ENCODE measurements at places on chromosomes 7 and 10.

DNA sequence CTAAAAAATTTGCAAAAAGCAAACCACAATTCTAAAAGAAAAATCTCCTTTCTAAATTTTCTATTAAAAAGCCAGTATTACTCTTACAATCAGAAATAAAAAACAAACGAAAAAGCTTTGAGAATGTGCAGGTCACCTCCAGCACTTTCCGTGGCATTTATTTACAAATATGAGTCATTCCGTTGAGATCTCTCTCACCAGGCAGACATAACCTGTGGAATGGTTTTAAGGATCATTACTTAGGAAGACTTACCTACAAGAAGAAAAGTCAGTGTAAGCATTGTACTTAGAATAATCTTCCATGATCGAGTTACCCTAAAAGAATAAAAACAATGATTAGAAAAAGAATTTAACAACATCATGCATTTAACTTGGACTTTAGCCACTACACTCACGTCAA is 3.3 kb downstream of the SUN3 start:
- DNase-seq: no peak
- no peaks in the 10 kb centered on the region for H3K36me3 ChIP-seq
- H3K27ac ChIP-seq: no peak overlapping the region
- peaks cover 37% of the 10 kb centered on the region for H3K27me3 ChIP-seq

DNA sequence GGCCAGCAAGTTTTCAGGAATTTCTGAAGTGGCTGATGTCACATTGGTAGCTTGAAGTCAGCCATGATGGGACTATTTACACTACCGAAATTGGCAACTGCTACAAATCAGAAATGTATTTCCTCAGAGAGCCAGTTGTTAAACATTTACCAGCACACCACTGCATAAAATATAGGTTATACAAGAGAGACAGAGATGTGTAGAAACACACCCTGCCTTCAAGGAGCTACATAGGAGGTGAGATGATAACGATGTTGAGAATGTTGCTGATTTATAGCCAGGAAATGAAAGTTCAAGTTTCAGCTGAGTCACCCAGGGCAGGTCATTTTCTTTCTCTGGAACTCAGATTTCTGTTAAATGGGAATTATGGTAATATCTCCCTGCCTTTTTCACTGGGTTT is 46.0 kb upstream of the TCF7L2 start:
- DNase-seq: no peak
- H3K36me3 ChIP-seq: no peaks in the 10 kb centered on the region
- no peaks in the 10 kb centered on the region for H3K27me3 ChIP-seq
- H3K27ac ChIP-seq: no peak overlapping the region

DNA sequence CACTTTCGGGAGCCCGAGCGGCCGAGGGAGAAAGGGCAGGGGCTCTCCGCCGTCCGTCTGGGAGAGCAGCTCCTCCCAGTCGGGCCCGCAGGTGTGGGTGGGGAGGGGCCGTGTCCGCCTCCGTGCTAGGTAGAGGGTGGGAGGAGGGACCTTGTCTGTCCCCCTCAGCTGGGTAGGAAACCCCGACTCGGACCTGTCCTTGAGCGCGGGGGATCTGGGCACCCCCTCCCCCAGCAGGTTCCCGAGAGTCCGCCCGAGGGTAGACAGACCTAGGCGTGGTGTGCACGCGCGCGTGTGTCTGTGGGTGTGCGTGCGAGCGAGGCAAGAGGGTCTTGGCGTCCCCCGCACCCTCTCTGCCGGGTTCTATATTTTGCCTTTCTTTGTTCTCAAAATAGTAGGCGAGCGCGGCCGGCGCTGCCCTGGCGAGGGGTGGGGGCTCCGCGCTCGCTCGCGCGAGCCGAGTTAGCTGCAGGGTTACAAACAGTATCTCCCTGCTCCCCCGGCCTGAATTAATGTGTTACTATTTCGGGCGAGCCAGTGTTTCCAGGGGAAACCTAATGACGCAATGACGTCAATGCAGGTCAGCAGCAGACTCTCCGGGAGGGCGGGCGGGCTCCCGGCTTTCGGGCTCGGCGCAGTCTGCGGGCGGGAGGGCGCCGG is 73.9 kb upstream of the LEP start:
- H3K27ac ChIP-seq: peak overlapping the region; percentile 51
- no peak for DNase-seq
- H3K27me3 ChIP-seq: peaks cover 90% of the 10 kb centered on the region
- peaks cover 4% of the 10 kb centered on the region for H3K4me1 ChIP-seq

GRCh38 chr10:53699684-53700083 is 927.1 kb upstream of the MBL2 start:
- H3K4me1 ChIP-seq: peaks cover 17% of the 10 kb centered on the region
- no peaks in the 10 kb centered on the region for H3K36me3 ChIP-seq
- H3K27me3 ChIP-seq: no peaks in the 10 kb centered on the region
- no peak for DNase-seq
- H3K27ac ChIP-seq: no peak overlapping the region

DNA sequence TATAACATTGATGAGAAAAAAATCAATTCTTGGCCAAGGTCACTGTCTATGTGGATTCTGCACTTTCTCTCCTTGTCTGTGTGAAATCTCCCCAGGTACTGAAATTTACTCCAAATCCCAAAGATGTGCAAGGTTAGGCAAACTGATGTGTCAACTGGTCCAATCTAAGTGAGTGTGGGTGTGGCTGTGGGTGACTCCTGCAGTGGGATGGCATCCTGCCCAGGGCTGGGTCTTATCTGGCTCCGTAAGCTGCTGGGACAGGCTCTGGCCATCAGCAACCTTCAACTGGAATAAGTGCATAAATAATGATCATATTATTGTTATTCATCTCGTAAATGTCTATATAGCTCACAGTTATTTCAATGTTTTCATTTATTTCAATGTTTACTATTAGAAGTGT is 79.3 kb downstream of the JCAD start:
- no peak overlapping the region for H3K4me3 ChIP-seq
- no peak for DNase-seq
- no peak overlapping the region for H3K27ac ChIP-seq
- H3K27me3 ChIP-seq: no peaks in the 10 kb centered on the region
- peaks cover 3% of the 10 kb centered on the region for H3K36me3 ChIP-seq

DNA sequence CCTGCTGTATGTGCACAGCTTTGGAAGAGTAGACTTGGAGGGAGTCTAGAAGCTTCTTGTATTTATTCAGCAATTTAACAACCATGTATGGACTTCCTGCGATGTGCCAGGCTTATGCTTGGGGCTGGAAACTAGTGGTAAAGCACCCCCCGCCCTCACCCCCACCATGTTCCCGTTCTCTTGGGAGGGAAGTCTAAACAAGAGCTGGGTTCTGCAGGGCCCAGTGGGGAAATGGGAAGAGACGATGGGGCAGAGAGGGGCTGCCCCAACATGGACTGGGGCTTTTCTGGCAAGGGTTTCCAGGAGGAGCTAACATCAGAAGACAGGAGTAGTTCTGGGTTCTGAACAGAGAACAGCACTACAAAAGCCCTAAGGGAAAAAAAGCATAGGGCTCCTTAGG is 8.0 kb downstream of the RASSF4 start:
- peaks cover 46% of the 10 kb centered on the region for H3K4me1 ChIP-seq
- no peaks in the 10 kb centered on the region for H3K27me3 ChIP-seq
- H3K36me3 ChIP-seq: peaks cover 19% of the 10 kb centered on the region
- peak overlapping the region; percentile 18 for H3K27ac ChIP-seq

- DNase-seq: no peak
- peaks cover 4% of the 10 kb centered on the region for H3K4me1 ChIP-seq
- H3K36me3 ChIP-seq: peaks cover 4% of the 10 kb centered on the region
- H3K4me3 ChIP-seq: no peak overlapping the region
- H3K27ac ChIP-seq: no peak overlapping the region
Observed at GRCh38 chr7:81080553-81080952, 161.7 kb upstream of the SEMA3C start.

GRCh38 chr10:45532480-45532879 is 140.1 kb downstream of the ZFAND4 start:
- H3K27me3 ChIP-seq: no peaks in the 10 kb centered on the region
- DNase-seq: no peak
- H3K27ac ChIP-seq: no peak overlapping the region
- H3K36me3 ChIP-seq: peaks cover 7% of the 10 kb centered on the region

DNA sequence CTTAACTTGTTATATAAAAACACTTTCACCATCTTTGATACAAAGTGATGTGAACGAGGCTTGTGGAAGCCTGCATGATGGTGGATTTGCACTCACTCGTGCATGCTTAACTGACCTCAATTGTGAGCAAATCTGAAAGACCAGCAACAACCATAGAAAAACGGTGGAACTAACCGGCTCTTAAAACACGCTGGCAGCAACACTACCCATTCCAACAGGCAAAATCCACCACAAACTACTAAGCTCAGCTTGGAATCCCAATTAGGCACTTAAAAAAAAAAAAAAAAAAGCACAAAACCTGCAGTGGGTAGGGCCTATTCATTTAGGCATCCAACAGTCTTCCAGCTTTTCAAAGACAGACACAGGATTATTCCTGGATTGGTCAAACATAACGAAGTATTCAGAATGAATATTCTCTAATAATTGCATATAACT is 1.8 kb downstream of the GDI2 start:
- peak overlapping the region; percentile 90 for H3K27ac ChIP-seq
- peak overlapping the region; percentile 92 for H3K4me3 ChIP-seq
- H3K36me3 ChIP-seq: peaks cover 8% of the 10 kb centered on the region

DNA sequence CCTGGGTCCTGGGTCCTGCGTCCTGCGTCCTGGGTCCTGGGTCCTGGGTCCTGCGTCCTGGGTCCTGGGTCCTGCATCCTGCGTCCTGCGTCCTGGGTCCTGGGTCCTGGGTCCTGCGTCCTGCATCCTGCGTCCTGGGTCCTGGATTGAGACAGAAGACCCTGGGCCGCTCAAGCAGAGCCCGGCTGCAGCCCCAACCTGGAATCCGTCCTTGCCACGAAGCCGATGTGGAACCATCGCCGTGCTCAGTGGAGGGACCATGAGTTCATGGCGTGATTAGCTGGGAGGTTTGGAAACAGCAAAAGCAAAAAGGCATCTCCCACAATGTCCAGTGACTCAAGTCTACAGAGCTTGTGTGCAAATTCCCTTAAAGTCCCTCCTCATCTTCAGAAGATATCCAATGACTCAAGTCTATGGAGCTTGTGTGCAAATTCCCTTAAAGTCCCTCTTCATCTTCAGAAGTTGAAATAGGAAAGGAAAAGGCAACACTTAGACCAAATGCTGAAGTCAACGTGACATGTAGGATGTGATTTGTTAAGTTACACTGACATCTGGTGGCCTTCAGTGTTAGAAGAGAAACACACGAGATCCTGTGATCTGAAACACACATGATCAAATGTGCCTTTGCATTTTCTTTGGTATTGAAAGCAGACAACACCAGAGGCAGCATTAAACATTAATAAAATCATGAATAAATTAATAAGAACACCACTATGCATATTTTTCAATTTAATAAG is 179.9 kb downstream of the PTPRN2 start:
- no peak for DNase-seq
- H3K4me3 ChIP-seq: no peak overlapping the region
- H3K27me3 ChIP-seq: no peaks in the 10 kb centered on the region
- H3K36me3 ChIP-seq: no peaks in the 10 kb centered on the region
- H3K27ac ChIP-seq: peak overlapping the region; percentile 40
- H3K4me1 ChIP-seq: peaks cover 12% of the 10 kb centered on the region

DNA sequence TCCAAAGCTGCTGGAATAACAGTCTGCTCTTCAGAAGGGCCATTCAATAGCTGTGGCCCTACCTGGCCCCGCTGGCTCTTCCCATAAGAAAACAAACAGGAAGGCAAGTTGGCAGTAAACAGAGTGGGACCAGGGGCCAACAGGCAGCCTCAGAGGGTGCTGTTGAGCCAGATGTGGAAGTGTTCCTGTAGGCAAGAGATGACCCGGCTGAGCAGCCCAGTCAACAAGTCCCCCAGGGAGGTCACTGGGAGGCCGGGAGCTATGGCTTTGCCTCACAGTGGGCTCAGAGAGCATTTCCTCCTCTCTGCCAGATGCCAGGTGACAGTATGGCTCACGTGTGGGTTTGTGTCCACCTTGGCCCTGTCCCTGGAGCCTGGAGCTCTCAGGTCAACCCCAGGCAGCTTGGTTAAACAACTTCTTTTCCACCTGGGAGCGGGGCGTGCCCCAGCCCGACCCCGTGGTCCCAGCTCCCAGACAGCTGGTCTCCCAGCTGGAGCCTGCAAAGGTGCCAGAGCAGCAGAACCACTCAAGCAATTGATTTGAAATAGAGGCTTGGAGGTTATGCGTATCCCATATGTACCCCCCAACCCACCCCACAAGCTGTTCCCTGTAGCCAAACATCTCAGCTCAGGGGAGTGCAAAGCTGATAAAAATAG is 33.8 kb upstream of the LOXL4 start:
- H3K27me3 ChIP-seq: peaks cover 12% of the 10 kb centered on the region
- H3K4me3 ChIP-seq: no peak overlapping the region
- peaks cover 8% of the 10 kb centered on the region for H3K4me1 ChIP-seq

DNA sequence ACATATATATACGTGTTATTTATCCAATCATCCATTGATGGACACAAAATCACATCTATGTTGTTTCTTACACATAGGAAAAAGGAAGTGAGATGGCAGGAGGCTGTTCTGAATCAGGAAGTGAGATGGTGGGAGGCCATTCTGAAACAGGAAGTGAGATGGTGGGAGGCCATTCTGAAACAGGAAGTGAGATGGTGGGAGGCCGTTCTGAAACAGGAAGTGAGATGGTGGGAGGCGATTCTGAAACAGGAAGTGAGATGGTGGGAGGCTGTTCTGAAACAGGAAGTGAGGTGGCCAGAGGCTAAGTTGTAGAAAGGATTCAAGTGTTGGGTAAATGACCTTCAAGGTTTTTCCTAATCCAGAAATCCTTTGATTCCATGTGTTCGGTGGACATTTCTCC is 921.5 kb downstream of the TYW1 start:
- H3K4me1 ChIP-seq: peaks cover 3% of the 10 kb centered on the region
- H3K4me3 ChIP-seq: no peak overlapping the region
- peaks cover 25% of the 10 kb centered on the region for H3K27me3 ChIP-seq
- H3K27ac ChIP-seq: no peak overlapping the region
- DNase-seq: no peak
- H3K36me3 ChIP-seq: peaks cover 4% of the 10 kb centered on the region

- no peak for DNase-seq
- H3K4me1 ChIP-seq: no peaks in the 10 kb centered on the region
- no peak overlapping the region for H3K4me3 ChIP-seq
Observed at GRCh38 chr10:35705671-35706070, 63.6 kb upstream of the FZD8 start.

Measured in type B pancreatic cell (in vitro differentiated cells).